ENCODE measurements at places on chromosomes 7 and 10.

DNA sequence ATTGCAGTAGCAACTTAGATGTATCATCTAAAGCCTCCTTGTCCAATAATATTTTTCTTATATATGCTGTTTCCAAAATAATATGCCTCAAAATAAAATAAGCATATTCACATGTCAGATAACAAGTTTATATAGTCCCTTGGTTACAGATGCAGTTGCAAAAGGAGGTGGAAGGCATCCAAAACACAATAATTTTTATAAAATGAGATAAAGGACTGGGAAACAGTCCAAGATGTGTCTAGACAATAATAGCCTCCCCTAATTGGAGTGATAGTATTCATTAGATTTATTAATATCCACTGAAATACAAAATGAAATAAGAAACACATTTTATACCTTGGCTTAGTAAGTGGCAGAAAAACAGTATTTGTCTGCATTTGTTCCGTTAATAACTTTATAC, 30.3 kb downstream of the BCAP29 start:
- peaks cover 5% of the 10 kb centered on the region for H3K36me3 ChIP-seq
- no peaks in the 10 kb centered on the region for H3K27me3 ChIP-seq
- no peak overlapping the region for H3K4me3 ChIP-seq
- H3K27ac ChIP-seq: no peak overlapping the region

GRCh38 chr7:142754681-142755575, 5.7 kb downstream of the PRSS1 start:
- no peaks in the 10 kb centered on the region for H3K36me3 ChIP-seq
- no peak for DNase-seq
- H3K27me3 ChIP-seq: no peaks in the 10 kb centered on the region
- no peak overlapping the region for H3K27ac ChIP-seq
- H3K4me3 ChIP-seq: no peak overlapping the region
- no peaks in the 10 kb centered on the region for H3K4me1 ChIP-seq

- H3K4me3 ChIP-seq: no peak overlapping the region
- DNase-seq: no peak
- H3K36me3 ChIP-seq: no peaks in the 10 kb centered on the region
- no peaks in the 10 kb centered on the region for H3K27me3 ChIP-seq
These were observed 113.6 kb downstream of the FAM53B start for GRCh38 chr10:124630551-124630950.

DNA sequence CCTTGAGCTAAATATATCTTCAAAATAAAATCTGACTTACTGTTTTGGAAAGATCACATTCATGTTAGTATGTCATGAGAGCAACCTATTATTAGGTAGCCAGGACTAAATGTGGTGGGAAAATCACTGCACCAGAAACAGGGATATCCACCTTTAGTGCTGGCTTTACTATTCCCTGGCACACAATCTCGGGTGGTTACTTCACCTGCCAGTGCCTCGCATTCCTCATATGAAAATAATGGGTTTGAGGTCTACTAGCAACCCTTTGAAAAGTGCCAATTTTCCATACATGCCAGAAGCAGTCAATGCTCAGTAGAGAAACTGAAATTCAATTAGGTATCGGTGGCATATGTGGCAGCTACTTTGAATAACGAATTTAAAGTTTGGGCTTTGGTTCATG, 36.8 kb downstream of the PTN start:
- H3K27ac ChIP-seq: no peak overlapping the region
- H3K36me3 ChIP-seq: no peaks in the 10 kb centered on the region
- no peak for DNase-seq

- H3K27ac ChIP-seq: no peak overlapping the region
- no peaks in the 10 kb centered on the region for H3K36me3 ChIP-seq
- DNase-seq: no peak
- no peaks in the 10 kb centered on the region for H3K27me3 ChIP-seq
- H3K4me1 ChIP-seq: no peaks in the 10 kb centered on the region
- H3K4me3 ChIP-seq: no peak overlapping the region
These were observed 391.4 kb downstream of the NRG3 start for GRCh38 chr10:82266438-82266837.

DNA sequence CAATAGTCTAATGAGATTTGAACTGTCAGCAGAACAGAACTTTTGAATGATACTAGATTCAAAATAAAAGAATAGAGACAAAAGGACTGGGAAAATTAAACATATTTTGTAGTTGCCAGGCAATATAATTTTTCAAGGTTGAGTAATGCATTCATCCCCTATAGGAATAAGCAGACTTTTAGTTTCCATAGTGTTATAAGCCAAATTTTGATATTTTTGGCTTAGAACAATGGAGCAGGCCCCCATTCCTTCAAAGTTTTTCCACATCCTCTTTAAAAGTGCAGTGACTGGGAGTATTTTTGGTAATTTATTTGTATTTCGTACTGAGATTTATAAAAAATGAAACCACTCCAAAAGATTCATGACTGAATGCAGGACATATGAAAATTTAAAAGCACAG, 24.0 kb downstream of the MEOX2 start:
- H3K36me3 ChIP-seq: no peaks in the 10 kb centered on the region
- H3K27me3 ChIP-seq: no peaks in the 10 kb centered on the region
- H3K4me3 ChIP-seq: no peak overlapping the region
- DNase-seq: no peak
- H3K4me1 ChIP-seq: no peaks in the 10 kb centered on the region
- no peak overlapping the region for H3K27ac ChIP-seq

DNA sequence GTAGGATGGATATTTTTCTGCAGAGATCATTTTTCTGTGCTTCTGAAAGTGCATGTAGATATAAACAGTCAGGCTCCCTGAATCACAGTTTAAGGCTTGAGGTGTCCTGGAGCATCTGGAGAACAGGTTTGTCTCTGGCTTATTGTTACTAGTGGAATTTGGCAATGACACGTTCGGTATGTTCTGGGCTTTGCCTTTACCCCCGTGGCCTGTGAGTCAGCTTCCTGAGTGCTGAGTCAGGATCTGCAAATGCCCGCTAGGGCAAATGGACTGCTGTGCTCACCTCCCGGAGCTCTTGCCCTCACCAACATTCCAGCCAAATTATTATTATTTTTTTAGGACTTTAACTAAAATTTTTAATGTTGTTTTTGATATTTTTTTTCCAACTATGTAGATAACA, 192.5 kb upstream of the PRSS1 start:
- no peaks in the 10 kb centered on the region for H3K4me1 ChIP-seq
- DNase-seq: no peak
- no peaks in the 10 kb centered on the region for H3K36me3 ChIP-seq

DNA sequence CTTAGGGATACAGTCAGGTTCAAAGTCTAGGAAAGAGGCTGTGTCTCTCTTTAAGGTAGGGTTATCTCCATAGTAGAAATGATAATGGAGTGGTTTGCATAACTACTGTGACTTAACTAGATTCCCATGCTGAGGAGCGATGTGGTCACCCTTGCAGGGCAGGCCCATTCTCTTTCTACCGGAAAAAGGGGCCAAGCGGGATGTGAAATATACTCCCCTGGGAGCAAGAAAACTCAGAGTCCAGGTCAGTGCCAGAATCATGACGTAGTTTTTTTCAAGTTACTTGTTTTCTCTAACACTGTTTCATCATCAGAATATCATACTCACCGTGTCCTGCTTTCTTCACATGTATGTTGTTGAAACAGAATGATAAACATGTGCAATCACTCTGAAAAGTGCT, 649.0 kb upstream of the ANKRD30A start:
- H3K4me1 ChIP-seq: no peaks in the 10 kb centered on the region
- no peak overlapping the region for H3K4me3 ChIP-seq
- H3K27me3 ChIP-seq: no peaks in the 10 kb centered on the region
- DNase-seq: no peak
- no peak overlapping the region for H3K27ac ChIP-seq

- no peak overlapping the region for H3K27ac ChIP-seq
- DNase-seq: no peak
- H3K27me3 ChIP-seq: no peaks in the 10 kb centered on the region
- no peak overlapping the region for H3K4me3 ChIP-seq
- no peaks in the 10 kb centered on the region for H3K4me1 ChIP-seq
These were observed 23.1 kb downstream of the GLRX3 start for GRCh38 chr10:130159192-130159794.

DNA sequence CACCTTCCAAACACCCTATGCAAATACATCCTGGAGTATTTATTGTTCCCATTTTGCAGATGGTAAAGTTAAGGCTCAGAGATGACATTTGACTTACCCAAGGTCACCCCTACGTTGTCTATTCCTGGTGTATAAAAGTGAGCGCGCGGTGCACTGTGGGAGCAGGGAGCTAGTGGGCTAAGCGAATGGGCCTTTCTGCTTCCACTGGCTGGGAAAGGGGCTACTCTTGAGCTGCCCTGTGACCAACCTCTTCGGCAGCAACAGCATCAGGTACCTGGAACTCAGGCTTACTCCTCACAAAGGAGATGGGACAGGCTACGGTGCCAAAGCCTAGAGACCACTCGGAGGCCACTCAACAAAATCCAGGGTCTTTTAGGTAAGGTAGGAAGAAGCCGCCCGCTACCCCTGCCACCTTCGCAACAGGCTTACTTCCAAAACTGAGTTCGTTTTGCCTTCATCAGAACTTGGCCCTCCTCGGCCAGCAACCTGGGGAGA, 2.4 kb downstream of the PTF1A start:
- no peak overlapping the region for H3K27ac ChIP-seq
- H3K27me3 ChIP-seq: peaks cover 6% of the 10 kb centered on the region
- H3K36me3 ChIP-seq: no peaks in the 10 kb centered on the region
- no peak for DNase-seq
- H3K4me3 ChIP-seq: no peak overlapping the region

- peak overlapping the region; percentile 11 for H3K27ac ChIP-seq
- peaks cover 31% of the 10 kb centered on the region for H3K4me1 ChIP-seq
- DNase-seq: no peak
- no peak overlapping the region for H3K4me3 ChIP-seq
- H3K27me3 ChIP-seq: no peaks in the 10 kb centered on the region
- no peaks in the 10 kb centered on the region for H3K36me3 ChIP-seq
These were observed 65.4 kb downstream of the CDK14 start for GRCh38 chr7:90661290-90662151.

GRCh38 chr10:54880996-54881395, 80.0 kb upstream of the PCDH15 start:
- no peak overlapping the region for H3K27ac ChIP-seq
- no peaks in the 10 kb centered on the region for H3K4me1 ChIP-seq
- no peak overlapping the region for H3K4me3 ChIP-seq
- no peaks in the 10 kb centered on the region for H3K36me3 ChIP-seq

DNA sequence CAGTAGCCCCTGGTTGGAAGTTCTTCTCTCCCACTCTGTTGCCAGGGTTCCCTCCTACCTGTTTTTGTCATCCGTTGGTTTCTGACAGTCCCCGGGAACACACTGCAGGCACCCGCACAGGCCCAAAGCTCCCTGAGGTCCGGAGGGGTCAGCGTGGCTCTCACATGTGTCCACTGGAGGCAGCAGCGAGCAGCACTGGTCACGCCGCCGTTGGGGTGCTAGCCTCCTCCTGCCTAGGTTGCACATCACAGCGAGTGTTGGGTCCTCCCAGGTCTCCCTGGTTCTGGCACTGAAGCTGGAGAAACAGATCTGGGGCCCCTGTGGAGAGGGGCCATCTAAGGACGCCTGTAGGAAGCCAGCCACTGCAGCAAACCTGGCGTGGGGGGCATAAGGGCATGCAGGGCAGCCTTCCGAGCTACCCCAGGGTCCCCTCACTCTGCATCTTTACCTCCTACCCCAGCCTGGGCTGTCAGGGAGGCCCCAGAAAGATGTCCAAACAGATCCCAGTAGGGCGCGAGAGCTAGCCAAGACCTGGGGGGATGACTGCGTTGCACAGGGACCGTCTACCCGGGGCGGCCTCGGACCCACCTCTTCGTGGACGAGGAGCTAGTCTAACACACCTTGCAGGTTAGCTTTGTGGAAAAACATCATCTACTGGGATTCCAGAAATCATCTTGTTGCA, 28.9 kb downstream of the LRRC27 start:
- H3K36me3 ChIP-seq: no peaks in the 10 kb centered on the region
- H3K4me1 ChIP-seq: no peaks in the 10 kb centered on the region
- DNase-seq: no peak
- no peak overlapping the region for H3K4me3 ChIP-seq

DNA sequence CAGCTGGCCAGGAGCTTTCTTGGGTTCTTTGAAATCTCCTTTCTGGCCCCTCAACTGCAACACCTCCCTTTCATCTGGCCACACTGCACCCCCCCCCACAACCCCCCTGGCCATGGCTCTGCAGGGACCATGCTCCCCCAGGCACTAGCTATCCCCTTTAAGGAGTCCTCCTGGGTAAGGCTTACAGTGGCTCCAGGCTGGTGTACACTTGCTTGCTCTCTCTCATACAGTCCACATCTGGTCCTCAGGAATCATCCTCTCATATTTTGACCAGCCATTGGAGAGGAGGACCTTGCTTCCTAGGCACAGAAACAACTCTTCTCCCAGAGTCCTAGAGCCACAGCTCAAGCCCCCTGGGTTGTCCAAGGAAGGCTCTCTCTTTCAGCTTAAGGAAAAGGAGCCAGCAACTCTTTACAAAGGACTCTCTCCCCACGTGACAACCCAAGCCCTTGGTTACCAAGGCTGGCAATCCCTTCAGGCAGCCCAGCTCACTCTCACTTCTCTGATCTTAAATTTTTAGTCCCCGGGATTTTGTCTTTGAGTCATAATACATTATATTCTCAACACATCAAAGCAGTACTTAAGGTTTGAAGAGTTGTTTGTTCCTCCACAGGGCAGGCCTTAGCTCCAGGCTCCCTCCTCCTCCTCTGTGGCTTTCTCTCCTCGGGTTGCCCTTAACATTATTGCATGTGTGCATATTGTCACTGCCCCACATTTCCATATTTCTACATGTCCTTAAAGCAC, 9.9 kb downstream of the GARIN1A start:
- H3K27ac ChIP-seq: peak overlapping the region; percentile 8
- H3K4me3 ChIP-seq: no peak overlapping the region
- H3K27me3 ChIP-seq: no peaks in the 10 kb centered on the region
- no peaks in the 10 kb centered on the region for H3K36me3 ChIP-seq
- H3K4me1 ChIP-seq: no peaks in the 10 kb centered on the region
- no peak for DNase-seq

DNA sequence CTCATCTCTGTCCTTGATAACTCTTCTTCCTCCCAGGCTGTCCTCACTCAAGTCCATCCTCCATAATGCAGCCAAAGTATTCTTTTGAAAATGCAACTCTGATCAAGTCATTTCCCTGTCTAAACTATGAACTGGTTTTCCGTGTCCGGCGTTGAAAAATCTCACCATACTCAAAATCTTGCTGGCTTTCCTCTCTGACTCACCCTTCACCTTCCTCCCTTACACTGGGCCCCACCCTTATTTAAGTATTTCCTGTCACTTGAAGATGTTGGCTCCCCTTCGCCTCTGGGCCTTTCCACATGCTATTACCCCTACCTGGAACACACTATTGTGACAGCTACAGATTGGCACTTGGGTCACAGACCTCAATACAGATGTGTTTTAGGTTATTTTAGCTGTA, 515.6 kb downstream of the INHBA start:
- no peaks in the 10 kb centered on the region for H3K27me3 ChIP-seq
- no peak overlapping the region for H3K4me3 ChIP-seq
- no peaks in the 10 kb centered on the region for H3K36me3 ChIP-seq
- no peak for DNase-seq

GRCh38 chr10:43952760-43953159, 304.1 kb upstream of the ZNF32 start:
- no peak for DNase-seq
- H3K27ac ChIP-seq: no peak overlapping the region
- no peaks in the 10 kb centered on the region for H3K36me3 ChIP-seq
- H3K27me3 ChIP-seq: no peaks in the 10 kb centered on the region
- H3K4me1 ChIP-seq: no peaks in the 10 kb centered on the region

GRCh38 chr10:84243759-84244158, 1.1 kb upstream of the RGR start:
- no peaks in the 10 kb centered on the region for H3K4me1 ChIP-seq
- H3K27ac ChIP-seq: no peak overlapping the region
- no peak for DNase-seq
- no peak overlapping the region for H3K4me3 ChIP-seq
- H3K27me3 ChIP-seq: peaks cover 4% of the 10 kb centered on the region
- H3K36me3 ChIP-seq: no peaks in the 10 kb centered on the region

GRCh38 chr10:5647507-5648240, 18.7 kb downstream of the ASB13 start:
- no peaks in the 10 kb centered on the region for H3K27me3 ChIP-seq
- H3K36me3 ChIP-seq: no peaks in the 10 kb centered on the region
- no peak overlapping the region for H3K27ac ChIP-seq
- DNase-seq: no peak
